ENCODE measurements at places on chromosomes 11 and 22. TPM values are rescaled to one million over a fixed set of nuclear protein-coding genes. Genes with fewer than 3 reads are reported as not detected.

CCDC87 gene
- not detected for total RNA-seq

DNA sequence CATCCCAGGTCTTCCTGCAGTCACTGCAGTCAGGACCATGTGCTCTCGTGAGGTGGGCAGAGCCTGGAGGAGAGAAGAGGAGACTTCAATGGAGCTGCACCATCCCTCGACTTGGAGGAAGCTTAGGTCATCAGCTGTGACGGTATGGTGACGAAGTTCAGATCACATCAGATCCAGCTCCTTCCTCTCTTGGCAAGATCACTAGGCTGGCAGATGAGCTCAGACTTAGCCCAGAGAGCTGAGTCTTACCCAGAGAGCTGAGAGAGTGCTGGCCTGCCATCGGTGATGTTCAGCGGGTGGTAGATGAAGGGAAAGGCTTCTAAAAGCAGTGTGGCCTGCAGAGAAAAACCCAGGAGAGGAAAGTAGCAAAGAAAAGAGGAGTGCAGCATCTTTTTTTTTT is 1.8 kb upstream of the SLC15A3 start:
- no peak for DNase-seq

DLG2 gene
- 0.42 TPM for total RNA-seq

UPK2 gene
- total RNA-seq = not detected

DERL3 gene
- 0.57 TPM for total RNA-seq

DNA sequence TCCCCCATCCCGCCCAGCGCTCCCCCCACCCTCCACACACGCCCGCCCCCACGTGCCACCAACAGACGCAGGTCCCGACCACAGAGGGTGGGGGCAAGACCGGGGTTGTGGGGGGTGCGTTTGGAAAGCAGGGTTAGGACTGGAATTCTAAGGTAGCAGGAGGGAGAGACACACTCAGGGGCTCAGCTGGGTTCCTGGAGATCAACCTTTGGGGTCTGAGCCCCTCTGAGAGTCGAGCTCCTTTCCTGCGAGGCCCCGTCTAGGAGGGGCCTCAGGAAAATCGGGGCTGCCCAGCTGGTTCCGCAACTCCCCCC is 429 bp downstream of the PGGHG start:
- no peak for DNase-seq

EXPH5 gene
- 1.8 TPM for total RNA-seq

DBX1 gene
- total RNA-seq = not detected

- DNase-seq = no peak
Observed at GRCh38 chr11:34143048-34143447, 37.6 kb downstream of the NAT10 start.

FOLR2 gene
- not detected for total RNA-seq

GRCh38 chr22:40352763-40353162 is 6.5 kb downstream of the ADSL start:
- no peak for DNase-seq

Data from Daoy (cell line).